ENCODE measurements at places on chromosomes 2 and 18.

- no peak for DNase-seq
Observed at GRCh38 chr2:204019572-204020501, 83.3 kb downstream of the ICOS start.

GRCh38 chr18:21763846-21764646 is 23.5 kb downstream of the MIB1 start:
- DNase-seq: no peak

DNA sequence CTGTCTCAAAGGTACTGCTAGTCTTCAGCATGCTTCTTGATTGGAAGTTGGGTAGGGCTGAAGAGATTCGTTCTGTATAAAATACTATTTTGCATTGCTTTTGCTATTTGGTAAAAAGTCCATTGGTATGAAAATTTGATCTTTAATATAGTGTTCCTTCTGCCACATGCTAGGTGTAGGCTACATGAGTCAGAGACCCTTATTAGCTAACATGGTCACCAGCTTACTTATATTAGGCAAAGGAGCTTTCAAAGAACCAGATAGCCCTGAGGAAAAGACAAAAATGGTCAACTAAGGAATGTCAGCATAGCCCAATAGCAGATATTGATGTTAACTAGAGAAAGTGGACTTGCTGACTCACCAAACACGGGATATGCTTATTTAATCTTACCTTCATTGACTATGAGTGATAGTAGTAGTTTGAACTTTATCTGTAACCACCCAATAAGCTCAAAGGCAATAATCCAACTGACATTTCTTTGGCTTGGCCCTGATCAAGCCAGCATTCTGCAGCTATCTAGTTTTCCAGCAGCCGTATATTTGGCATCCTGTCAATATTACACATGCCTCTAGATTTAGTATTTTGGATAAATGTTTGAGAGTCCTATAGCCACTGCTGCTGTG is 110.0 kb downstream of the TPGS2 start:
- DNase-seq: no peak

DNA sequence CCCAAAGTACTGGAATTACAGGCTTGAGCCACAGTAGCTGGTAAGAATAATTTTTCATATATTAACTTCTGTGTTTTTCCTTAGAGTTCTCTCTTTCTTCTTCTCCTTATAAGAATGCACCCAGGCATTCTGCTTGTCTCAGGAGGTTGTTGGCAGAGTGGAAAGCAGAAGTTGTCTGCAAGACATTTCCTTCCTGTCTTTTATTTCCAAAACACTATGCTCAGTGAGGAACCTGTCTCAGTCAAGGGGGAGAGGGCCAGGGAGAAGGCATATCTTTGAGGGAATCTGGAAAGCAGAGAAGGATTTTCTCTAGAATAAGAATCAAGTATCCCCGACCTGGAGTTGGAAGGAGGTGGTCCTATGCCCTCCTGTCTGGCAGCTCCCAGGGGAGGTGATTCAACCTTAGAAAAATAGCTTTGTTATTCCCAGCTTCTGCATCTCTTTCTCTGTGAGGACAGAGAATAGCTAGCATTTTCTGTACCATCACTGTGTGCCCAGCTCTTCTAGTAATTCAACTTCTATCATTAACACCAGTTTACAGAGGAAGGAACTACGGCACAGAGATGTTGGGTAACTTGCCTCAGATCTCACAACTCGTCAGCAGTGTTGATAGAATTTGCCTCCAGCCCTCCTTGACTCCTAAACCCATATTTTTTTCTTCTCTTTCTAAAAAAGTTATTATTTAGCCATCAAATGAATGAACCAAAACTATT is 3.8 kb upstream of the LPIN2 start:
- no peak for DNase-seq

DNA sequence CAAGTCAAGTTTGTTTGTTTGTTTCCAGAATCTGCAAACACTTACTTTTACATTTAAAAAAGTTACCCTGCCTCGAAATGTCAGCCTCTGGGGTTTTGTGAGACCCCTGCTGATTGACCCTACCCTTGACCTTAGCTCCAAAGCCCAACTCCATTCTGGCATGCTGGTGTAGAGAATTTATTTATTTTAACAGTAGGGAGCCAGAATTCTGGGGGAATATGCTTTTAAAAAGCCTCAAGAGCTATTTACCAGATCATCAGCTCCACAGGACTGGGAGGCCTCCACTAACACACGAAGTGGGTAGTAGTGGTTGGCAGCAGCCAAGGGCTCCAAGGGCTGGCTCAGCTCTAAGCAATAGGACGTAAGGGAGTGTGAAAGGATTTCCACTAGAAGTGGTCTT is 23.2 kb upstream of the GREB1L start:
- no peak for DNase-seq

DNA sequence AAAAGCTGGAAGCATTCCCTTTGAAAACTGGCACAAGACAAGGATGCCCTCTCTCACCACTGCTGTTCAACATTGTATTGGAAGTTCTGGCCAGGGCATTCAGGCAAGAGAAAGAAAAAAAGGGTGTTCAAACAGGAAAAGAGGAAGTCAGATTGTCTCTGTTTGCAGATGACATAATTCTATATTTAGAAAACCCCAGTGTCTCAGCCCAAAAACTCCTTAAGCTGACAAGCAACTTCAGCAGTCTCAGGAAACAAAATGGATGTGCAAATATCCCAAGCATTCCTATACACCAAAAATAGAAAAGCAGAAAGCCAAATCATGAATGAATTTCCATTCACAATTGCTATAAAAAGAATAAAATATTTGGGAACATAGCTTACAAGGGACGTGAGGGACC is 11.1 kb downstream of the SLC8A1 start:
- no peak for DNase-seq

GRCh38 chr2:73232403-73233153 is 461 bp downstream of the PRADC1 start:
- DNase-seq: no peak

- no peak for DNase-seq
Observed at GRCh38 chr2:127681976-127682857, 6.9 kb upstream of the LIMS2 start.

DNA sequence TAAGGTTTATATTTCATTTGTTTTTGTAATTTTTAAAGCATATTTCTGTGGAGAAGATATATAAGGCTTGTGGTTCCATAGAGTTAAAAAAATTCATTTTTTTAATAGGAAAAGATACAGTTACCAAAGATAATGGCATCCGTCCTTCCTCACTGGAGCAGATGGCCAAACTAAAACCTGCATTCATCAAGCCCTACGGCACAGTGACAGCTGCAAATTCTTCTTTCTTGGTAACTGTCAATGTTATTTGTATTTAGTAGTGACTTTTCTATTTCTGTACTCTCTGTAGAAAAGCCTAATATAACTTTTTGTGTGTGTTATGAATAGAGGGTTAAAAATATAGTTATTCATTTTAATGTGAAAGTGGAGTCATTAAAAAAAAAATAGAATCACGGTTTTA is 35.1 kb downstream of the HADHB start:
- DNase-seq: no peak

GRCh38 chr2:156156580-156156979 is 175.9 kb downstream of the NR4A2 start:
- DNase-seq: no peak

GRCh38 chr2:206198677-206199076 is 39.0 kb downstream of the EEF1B2 start:
- peak; percentile 70 for DNase-seq

GRCh38 chr2:228688007-228688645 is 506.6 kb upstream of the SPHKAP start:
- no peak for DNase-seq

- DNase-seq: no peak
Observed at GRCh38 chr18:63562284-63562683, 20.1 kb downstream of the SERPINB12 start.

- no peak for DNase-seq
Observed at GRCh38 chr2:238703053-238703415, 144.9 kb upstream of the TWIST2 start.

DNA sequence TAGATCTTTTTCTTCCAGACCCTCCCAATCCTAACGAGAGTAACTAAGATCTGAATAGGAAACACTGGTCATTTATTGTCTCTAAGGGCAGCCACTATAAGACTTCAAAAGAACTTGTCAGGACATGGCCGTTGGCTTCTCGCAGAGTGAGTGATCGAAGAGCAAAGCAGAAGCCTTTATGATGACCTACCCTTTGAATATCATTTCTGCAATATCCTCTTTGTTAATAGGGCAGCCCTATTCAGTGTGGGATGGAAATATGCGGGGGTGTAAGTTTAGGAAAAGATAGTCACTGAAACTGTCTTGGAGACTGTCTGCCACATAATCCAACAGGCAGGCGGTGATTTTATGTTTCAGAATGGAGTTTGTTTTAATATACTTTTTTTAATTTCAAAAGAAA is 70.9 kb downstream of the FBXO36 start:
- DNase-seq: no peak

Data from forelimb muscle (tissue), 1 donor.